ENCODE measurements at places on chromosomes 13 and 19.
A peak's percentile ranks its signal among the peaks of the same experiment; 100 is the strongest.

DNA sequence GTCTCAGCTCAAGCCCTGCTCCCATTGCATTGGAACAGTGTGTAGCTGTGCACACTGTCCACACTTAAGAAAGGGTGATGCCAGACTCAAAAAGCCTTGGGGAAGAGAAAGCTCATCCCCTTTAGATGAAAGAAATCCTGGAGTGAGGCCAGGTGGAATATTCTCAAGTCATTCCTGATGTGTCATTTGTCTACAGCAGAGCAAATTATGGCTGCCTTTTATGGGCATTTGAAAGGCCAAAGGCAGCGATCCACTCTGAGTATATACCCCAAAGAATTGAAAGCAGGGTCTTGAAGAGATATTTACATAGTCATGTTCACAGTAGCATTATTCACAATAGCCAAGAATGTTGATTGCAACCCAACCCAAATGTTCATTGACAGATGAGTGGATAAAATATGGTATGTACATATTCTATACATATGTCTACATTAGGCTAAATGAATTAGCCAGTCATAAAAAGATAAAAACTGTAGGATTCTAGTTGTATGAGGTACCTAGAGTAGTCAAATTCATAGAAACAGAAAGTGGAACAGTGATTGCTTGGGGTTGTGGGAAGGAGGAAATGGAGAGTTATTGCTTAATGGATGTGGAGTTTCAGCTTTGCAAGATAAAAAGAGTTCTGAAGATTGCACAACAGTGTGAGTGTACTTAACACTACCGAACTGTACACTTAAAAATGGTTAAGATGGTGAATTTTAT, 214.9 kb downstream of the KCNRG start:
- DNase-seq = peak; percentile 78

DNA sequence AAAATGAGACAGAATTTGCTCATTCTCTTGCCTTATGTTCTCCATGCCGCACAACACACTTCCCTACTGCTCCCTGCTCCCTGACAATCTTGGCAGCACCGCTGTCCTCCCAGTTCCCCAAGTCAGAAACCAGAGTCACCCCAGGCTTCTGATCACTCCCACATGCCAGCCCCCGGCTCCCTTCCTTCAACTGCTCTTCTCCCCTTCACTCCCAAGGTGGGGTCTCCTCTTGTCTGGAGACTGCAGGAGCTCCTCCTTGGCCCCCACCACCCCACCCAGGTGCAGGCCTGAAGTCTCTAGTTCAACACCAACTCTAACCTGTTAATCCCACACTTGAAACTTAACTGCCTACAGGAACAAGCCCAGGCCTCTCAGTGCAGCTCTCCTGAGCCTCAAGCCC, 16.8 kb upstream of the AKAP8 start:
- DNase-seq = no peak

DNA sequence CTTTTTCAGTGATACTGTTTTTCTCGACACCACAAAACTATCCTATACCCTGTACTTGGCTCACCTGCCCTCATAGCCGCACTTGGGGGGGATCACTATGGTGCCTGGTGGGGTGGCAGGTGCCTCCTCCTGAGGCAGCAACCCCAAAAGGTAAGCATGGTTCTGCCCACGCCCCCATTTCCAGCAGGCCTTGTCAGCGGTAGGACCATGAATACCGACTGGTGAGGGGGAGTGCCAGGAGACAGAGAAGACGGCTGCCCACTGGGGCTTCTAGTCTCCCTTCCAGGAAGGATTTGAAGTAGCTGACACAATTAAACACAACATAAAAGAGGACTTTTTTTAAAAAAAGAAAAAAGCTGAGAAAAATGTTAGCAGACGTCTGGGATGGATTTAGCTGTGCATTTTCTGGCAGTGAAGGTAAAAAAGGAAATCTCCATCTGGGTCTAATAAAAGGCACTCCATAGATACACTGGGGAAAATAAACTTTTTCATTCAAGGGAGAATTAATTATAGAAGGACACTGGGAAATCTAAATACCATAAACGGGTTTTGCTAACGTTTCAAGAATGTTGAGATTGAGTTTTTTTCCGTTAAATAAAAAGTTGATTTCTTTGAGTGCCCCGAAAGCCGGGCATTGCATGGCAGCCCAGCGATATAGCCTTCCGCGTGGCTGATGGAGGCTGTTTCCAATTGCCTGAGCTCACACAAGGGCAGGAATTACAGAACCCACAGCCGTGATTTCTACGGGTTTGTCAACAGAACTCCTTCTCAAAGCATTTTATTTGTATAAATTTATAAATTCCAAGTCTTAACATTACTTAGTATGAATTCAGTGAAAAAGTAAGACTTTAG, 45.1 kb downstream of the ATP11A start:
- no peak for DNase-seq

DNA sequence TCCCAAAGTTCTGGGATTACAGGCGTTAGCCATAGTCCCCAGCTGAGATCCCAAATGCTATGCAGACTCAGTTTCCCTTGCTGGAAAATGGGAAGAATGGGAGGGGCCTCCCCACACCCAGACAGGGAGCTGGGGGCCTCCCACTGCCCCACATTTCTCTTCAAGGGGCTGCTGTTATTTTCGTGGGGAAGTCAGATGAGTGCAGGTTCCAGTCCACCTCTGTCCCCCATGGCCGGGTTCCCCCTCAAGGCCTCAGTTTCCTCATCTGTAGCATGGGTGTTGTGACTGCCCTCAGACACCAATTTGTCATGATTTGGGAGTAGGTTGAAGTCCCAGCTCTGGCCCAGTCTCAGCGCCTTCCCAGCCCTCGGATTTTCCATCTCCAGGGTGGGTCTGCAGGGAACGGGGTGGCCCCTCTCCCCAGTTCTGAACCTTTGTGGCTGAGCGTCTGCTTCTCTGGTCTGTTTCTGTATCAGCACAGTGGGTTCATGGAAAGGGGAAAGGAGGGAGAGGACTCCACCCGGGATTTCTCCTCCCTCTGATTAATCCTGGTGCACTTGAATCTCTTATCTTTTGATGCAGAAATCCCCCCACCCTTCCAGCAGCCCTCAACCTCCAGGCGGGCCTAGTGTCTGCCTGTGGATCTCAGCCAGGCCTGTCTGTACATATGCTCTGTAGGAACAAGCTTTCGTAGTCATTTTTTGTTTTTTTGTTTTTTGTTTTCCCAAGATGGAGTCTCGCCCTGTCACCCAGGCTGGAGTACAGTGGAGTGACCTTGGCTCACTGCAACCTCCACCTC, 12.2 kb downstream of the NFIC start:
- DNase-seq = no peak

DNA sequence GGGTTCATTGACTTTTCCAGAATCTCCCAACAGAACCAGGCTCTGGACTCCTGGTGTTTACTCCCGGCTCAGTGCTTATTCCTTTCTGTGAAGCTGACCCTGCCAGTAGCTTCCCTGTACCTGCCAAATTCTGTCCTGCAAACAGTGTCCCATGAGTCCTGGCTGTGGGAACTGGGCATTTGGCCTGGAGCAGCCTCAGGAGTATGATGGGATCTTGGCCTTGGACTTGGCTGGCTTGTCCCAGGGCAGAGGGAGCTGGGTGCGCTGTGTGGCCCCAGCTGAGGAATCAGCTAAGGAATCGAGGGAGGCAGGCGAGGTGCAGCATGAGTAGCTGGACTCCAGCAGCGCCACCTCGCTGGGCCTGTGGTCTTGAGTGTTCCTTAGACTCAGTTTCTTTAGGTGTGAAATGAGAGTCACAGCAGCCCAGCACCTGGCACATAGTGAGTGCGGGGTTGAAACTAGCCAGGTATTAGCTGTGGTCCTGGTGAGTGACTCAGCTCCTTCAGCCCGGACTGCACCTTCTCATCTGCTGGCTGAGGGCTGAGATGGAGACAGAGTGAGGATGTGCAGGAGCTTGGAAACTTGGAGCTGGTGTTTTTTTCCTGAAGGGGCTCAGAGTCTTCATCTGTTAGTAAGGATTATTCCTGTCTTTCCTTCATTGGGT, 10.4 kb downstream of the CLASRP start:
- DNase-seq = no peak

GRCh38 chr19:6015841-6016545, 38.1 kb upstream of the RANBP3 start:
- no peak for DNase-seq

DNA sequence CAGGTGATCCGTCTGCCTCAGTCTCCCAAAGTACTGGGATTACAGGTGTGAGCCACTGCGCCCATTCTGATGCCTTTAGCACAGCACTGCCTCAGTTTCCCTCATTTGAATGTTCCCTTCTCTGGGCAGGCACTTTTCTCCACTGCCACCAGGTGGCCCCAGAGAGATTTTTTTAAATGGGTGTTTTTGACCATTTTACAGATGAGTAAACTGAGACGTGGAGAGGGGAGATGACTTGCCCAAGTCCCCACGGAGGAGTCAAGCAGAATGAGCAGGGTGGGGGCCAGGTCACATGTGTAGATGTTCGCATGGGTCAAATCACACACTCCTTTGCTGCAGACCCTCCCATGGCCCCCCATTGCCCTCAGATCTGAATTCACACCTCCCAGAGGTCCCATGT, 3.2 kb upstream of the PDE4C start:
- no peak for DNase-seq

GRCh38 chr13:31301119-31301518, 101.3 kb downstream of the B3GLCT start:
- no peak for DNase-seq

DNA sequence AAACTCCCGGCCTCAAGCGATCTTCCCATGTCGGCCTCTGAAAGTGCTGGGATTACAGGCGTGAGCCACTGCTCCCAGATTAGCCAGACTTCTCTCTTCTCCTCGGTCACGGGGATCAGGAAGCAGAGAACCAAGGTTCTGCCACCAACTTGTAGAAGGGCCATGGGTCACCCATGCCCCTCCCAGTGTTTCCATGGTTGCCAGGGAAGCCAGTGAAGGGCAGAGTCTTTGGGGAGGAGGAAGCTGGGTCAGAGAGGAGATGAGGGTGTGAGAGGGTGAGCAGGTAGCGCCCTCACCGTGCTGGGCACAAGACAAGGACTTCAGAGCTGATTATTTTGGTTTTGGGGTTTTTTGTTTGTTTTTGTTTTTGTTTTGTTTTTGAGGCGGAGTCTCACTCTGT, 77.1 kb downstream of the GNG7 start:
- DNase-seq = no peak
